ENCODE measurements at places on chromosomes 12 and 14.
A peak's percentile ranks its signal among the peaks of the same experiment; 100 is the strongest.

DNA sequence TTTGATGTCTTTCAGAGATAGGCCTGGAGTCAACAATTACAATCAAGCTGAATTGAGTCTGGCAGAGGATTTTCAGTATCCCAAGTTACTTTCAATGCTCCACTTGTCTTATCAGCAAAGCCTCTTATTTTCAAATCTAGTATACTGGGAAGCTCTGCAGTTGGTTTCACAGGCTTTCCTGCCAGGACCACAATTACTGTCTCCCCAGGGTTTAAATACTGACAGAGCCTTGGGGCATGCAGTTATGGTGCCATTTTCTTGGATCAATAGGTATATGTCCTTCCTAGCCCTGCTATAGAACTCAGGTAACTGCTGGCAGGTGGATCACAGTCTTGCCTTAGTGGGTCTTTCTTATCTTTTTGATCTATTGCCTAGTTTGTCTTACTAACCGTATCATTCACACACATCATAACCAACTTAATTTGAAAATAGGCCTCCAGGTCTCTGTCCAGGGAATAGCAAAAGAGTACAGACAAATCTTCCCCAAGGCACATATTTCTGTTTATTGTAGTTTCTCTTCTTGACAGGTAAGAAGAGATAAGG, 22.4 kb upstream of the RNU6-8 start:
- DNase-seq, result no peak

GRCh38 chr12:43737646-43738045, 20.9 kb downstream of the PUS7L start:
- no peak for DNase-seq

GRCh38 chr14:100882991-100883788, 20.3 kb downstream of the RTL1 start:
- DNase-seq, result no peak

DNA sequence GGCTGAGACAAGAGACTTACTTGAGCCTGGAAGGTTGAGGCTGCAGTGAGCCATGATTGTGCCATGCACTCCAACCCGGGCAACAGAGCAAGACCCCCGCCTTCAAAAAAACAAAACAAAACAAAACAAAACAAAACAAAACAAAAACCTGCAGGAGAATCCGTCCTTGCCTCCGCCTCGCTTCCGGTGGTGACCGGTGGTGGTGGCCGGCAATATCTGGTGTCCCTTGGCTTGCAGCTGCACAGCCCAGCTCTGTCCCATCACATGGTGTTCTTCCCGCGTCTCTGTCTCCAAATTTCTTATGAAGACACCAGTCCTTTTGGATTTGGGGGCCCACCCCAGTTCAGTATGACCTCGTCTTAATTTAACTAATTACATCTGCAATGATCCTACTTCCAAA, 10.0 kb downstream of the SMIM41 start:
- no peak for DNase-seq

GRCh38 chr12:29807129-29807528, 23.4 kb upstream of the TMTC1 start:
- no peak for DNase-seq

DNA sequence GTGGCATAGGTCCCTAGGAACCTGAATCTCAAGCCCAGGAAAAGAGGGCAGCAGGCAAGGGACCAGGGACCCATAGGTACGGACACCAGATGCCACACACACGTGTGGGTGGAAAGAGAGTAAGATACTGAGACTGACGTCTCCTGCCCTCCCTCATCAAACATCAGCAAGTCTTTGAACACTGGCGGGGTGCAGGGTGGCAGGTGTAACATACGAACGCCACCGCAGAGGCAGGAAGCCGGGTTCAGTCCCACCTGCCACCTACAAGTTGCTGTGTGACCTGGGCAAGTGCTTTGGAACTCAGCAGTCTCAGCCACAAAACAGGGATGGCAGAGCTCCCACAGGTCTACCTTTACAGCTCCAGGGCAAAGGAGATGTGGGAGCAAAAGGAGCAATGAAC, 11.1 kb downstream of the ACTN1 start:
- DNase-seq, result peak; percentile 43

DNA sequence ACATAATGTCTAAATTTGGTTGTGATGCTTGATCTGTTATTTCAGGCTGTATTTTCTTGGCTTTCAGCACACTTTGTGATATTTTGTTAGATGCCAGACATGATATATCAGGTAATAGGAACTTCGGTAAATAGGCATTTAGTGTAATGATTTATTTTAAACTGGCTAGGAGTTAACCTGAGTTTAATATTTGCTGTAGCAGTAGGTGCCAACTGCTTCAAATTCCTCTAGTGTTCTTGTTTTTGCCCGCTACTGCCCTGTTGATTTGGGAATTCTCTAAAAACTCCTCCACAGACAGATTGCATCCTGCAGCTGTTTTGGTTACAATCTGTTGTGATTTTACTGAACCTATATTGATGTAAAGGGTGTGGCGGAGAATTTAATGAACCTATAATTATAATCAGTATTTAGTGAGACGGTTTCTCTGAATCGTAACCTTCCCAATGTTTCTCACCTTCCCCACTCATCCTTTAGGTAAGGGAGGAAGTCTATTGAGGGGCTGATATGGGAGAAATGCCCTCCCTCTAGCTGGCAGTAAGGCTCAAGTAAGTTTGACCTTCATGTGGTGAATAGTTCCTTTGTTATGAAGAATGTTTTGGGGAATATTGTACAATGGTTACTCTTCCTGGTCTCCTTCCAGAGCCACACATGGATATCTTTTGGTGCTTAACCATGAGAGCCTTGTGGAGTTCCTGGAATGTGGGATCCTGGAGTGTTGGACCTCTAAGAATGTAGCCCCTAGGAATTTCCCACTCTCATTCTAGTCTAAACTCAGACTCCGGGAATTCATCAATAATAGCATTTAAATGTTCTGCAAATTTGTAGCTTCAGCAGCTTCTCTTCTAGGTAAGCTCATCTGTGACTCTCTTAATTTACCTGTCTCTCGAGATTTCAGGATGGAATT, 634.1 kb downstream of the FSCB start:
- no peak for DNase-seq

- DNase-seq, result no peak
These were observed 268.1 kb downstream of the CACNA1C start for GRCh38 chr12:2320841-2321240.

GRCh38 chr12:30286345-30286926, 409.2 kb downstream of the IPO8 start:
- DNase-seq, result no peak

DNA sequence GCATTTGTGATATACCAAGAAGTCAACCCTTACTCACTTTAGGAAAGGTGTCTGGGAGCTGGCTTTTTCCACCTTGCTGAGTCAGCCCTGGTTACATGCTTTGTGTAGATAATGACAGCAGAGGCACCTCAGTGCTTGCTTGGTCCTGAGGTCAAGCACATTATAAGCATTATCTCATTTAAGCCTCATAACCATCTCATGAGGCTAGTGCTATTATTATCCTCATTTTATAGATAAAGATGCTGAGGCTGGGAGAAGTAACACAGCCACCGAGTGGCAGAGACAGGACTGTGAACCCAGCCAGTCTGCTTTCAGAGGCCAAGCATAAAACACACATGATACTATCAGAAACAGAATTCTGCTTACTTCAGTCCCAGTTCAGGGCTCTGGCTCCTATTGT, 29.4 kb downstream of the MAX start:
- no peak for DNase-seq

GRCh38 chr14:85093631-85094330, 436.2 kb upstream of the FLRT2 start:
- no peak for DNase-seq

- DNase-seq, result no peak
These were observed 75.6 kb upstream of the TMEM132C start for GRCh38 chr12:128191380-128191779.

DNA sequence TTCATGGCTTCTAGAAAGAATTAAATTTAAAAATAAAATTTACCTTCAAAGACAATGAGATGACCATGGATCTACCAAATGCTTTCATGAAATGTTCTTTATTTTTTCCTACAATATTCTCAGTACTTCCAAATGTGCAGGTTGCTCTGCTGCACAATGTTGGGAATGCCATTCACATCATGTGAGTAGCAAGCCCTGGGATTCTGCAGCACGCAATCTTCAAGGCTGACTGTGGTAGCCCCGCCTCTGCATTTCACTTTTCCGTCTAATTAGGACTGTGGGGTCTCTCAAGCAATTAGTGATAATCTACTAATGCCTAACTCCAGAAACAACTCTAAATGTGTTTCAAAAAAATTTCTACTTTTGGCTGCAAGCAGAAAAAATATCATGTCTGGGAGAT, 13.7 kb upstream of the NTN4 start:
- DNase-seq, result no peak

- no peak for DNase-seq
These were observed 12.9 kb upstream of the RNASE12 start for GRCh38 chr14:20603813-20604690.

DNA sequence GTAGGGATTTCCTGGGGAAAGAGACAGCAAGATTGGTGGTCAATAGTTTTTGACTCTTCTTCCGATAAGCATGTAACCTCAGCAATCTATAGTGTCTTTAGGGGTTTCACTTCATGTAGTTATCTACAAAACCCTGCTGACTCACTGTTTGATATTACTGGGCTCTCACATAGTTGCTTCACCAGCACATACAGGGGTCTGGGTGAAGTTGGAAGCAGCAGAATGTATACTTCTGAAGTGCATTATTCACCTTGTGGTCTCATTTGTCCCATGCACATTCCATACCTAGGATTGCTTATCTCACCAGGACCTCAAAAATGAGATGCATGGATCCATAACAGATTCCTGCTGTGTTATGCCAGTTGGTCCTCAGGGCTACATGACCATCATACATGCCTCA, 280.0 kb downstream of the LRIG3 start:
- DNase-seq, result no peak

- DNase-seq, result no peak
These were observed 1.3 kb upstream of the P3H3 start for GRCh38 chr12:6826734-6827436.

DNA sequence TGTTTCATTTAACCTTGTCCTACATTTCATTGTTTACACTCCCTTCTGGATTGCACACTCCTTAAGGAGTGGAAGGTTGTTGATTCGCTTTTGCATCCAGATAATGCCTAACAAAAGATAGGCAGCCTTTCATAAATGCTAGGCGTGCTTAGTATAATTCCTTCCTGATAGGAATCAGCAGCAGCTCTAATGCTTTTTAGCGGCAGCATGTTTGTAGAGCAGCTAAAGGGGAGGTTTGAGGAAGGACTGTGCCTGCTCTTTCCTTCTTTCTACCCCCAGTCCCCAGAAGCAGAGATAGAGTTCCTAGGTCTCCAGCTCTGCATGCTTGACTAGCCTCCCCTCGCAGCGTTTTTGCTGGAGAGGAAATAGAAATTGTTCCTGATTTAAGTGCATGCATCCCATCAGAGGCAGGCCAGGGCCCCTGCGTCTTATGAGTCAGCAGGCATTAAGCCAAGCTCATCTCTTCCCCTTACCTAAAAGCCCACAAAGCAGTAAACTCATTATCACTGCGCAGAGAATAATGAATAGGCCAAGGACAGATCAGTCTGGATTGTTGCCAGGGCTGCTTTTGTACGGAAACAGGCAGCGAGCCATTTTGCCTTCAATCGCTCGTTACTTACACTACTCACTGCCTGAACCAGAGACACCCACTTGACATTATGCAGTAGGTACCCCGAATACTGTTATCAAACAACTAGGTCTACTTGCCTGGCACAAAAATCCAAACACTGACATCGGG, 14.0 kb upstream of the TBPL2 start:
- no peak for DNase-seq

- no peak for DNase-seq
These were observed 23.5 kb downstream of the FMNL3 start for GRCh38 chr12:49683599-49684309.

DNA sequence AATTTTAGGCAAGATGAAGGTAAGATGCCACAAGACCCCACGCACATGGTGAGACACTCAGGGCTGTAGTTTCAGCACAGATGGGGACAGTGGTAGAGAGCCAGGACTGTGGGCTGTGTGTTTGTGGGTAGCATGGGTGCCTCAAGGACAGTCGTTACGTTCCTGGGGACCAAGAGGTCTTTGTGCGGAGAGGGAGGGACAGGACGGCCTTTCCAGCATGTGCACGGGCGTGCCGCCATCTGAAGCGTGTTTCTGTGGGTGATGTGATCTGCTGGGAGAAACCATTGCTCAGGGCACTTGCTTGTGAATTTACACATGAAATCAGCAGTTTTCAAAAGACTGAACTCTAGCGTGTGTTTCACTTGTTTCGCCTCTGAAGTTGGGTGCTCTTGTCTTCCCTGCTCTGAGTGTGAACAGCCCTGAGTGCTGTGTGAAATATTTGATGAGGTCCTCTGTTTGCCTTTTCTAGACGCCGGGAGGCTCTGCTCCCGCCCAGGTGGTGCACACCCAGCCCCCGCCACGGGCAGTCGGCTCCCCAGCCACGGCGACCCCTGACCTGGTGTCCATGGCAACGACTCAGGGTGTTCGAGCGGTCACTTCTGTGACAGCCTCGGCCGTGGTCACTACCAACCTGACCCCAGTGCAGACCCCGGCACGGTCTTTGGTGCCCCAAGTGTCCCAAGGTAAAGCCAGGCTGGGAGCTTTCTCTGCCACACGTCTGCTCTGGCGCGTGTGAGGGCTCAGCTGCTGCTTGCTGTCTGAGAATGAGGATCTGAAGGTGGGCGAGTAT, 82.3 kb downstream of the DDX51 start:
- no peak for DNase-seq

- DNase-seq, result no peak
These were observed 134.9 kb downstream of the KCNA5 start for GRCh38 chr12:5178571-5178970.

DNA sequence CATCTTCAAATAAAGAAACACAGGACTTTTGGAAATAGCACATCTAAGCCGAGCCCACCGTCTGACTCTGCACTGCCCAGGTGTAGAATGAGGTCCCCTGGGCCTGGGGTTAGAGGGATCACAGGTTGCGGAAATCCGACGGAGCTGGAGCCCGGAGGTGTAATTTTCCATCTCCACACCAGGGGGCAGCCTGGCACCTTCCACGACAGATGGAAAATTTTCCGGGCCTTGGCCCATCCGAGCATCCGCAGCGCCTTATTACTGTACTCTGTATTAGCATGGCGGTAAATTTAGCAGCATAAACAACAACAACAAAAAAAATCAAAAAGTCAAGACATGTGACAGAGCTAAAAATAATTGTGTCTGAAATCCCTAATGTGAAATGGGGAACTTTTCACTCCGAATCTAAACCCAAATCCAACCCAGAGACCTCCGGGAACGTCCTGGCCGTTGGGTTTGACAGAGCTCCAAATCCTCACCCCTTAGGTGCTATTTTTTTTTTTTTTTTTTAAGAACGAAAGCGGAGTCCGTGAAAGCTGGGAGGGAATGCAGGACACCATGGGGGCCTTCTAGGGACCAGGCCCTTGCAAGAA, 93.9 kb downstream of the KSR2 start:
- DNase-seq, result peak; percentile 16
